Activated CD8-positive, alpha-beta memory T cell treated with anti-CD3 and anti-CD28 coated beads for 4 hours (primary cell): ENCODE measurements at places on chromosomes 3 and 15.

GRCh38 chr15:63610209-63610841 lies 13.1 kb downstream of the FBXL22 start:
- peak; percentile 55 for DNase-seq

- DNase-seq: no peak
These were observed 737.1 kb downstream of the FHIT start for GRCh38 chr3:60514085-60514649.

- no peak for DNase-seq
These were observed 9.8 kb upstream of the SLC9C1 start for GRCh38 chr3:112303764-112304325.

DNA sequence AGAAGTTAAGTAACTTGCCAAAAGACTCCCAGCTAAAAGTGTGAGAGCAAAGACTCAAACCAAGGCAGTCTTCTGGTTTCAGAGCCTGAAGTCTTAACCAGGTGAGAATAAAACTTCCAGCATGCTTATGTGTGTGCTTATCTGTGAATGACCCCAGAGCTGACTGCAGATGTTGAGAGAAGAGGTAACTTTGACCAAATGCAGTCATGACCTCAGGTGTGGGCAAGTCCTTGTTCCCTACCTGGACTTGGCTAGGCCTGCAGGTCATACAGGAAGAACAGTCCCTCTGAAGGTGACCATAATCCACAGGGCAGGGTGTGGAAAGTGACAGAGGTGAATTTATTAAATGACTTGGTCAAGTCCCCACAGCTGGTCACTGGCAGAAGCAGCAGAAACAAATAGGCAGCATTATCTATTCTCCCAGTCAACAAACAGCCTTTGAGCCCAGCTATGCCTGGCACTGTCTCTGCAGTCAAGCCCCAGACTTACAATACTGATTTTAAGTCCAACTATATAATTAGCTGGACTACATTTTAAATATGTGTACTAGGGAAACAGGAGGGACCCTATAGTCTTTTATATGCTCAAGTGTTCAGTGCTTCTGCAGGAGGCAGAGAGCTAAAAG lies 3.0 kb upstream of the CPEB1 start:
- no peak for DNase-seq

GRCh38 chr3:22988566-22988965 lies 214.6 kb upstream of the UBE2E2 start:
- no peak for DNase-seq
